ENCODE measurements at places on chromosomes 1 and 21.

- no peak for DNase-seq
These were observed 107.6 kb downstream of the GLUL start for GRCh38 chr1:182283746-182284544.

DNA sequence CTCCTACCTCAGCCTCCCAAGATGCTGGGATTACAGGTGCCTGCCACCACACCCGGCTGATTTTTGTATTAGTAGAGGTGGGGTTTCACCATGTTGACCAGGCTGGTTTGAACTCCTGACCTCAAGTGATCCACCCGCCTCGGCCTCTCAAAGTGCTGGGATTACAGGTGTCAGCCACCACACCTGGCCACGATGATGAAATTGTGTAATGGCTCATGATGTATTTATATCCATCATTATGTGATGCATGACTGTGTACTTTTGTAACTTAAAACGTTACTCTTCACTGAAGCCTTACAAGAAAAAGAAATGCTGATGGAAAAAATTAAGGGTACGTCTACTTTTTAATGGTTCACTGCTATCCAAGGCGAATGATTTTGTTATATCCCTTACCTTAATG is 7.5 kb downstream of the TARDBP start:
- no peak for DNase-seq

DNA sequence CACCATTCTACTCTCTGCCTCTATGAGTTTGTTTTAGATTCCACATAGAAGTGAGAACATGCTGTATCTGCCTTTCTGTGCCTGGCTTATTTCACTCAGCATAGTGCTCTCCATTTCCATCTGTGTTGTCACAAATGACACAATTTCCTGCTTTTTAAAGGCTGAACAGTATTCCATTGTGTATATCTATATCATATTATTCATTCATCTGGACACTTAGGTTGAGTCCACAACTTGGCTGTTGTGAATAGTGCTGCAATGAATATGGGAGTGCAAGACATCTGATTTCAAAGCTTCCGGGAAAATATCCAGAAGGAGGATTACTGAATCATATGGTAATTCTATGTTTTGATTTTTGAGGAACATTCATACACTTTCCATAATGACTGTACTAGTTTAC is 20.1 kb upstream of the DONSON start:
- no peak for DNase-seq

GRCh38 chr1:117760069-117760468 is 154.2 kb downstream of the TENT5C start:
- DNase-seq: no peak

- DNase-seq: peak; percentile 67
These were observed 110.5 kb downstream of the COLGALT2 start for GRCh38 chr1:183926983-183927382.

DNA sequence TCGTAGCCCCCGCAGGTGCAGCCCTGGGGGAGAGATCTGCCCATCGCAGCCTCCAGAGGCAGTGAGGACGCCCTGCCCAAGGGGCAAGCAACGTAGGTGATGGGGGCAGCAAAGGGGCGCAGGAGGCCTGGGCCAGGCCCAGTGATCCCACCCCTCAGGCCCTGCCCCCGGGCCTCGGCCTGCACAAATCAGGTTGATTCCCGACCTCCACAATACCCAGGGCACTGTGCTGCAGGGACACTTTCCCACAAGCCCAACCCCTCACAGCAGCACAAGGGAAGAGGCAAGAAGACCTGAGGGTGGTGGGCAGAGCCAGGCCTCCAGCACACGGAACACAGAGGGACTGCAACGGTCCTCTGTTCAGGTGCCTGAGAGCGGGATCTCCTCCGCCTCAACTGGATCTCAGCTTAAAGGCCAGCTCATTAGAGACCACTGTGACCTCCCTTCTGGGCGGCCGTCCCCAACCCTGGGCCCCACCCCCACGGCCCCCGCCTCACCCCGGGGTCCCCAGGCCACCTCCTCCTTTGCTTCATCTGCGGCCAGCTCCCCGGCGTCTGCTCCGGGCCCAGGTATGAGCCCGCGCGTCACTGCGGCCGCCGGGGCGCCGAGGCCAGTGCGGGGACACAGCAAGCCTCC is 812 bp upstream of the ARF1 start:
- peak; percentile 23 for DNase-seq

GRCh38 chr1:112461200-112461871 is 47.4 kb upstream of the WNT2B start:
- no peak for DNase-seq

GRCh38 chr1:1989789-1990188 is 13.8 kb downstream of the CFAP74 start:
- DNase-seq: peak; percentile 35

DNA sequence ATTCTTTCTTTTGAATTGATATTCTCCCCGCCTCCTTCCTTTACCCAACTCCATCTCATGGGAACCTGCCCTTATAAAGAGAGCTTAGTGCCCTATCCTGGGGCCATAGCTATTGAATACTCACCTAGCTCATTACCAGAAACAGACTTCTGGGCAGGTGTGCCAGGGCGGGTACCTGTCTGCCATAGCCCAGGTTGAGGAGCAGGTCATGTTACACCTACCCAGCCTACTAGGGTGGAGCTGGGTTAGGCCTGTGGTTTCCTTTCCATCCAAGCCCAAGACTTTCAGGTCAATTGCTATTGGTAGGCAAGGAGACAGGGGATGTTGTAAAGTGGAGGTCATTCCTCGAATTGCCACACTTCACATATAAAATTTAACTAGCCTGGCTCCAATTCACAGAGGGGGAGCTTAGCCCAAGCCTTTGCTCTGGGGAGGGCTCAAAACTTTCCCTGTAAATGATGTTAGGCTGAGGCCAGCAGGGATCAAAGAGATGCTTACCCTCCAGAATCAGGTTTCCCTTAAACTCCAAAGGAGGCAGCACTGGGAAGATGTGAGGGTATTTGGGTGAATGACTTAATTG is 87.1 kb upstream of the IPO9 start:
- DNase-seq: peak; percentile 64

DNA sequence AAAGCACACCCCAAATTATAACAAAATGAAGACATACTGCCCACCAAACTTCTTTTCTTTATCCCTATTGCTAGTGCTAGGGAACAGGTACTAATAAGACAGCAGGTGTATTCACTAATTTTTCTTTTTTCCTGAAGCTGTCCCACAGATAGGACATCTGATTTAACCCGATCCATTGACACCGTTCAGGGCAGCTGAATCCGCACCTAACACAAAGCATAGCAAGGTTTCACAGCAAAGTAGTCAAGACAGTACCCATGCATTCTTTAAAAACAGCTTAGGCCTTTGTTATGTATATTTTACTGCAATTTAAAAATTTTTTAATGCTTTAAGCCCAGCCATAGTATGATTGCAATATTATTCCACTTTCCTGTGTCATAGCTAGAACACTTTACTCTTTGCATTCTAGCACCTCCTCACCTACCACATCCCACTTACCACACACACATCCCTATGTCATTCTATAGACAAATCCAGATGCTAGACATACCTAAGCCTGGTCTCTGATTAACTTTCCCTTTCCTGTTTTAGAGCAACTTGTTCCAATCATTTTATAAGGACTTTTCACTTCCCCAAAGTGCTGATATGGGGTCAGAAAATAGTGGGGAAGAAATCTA is 40.4 kb downstream of the GATAD2B start:
- DNase-seq: no peak

DNA sequence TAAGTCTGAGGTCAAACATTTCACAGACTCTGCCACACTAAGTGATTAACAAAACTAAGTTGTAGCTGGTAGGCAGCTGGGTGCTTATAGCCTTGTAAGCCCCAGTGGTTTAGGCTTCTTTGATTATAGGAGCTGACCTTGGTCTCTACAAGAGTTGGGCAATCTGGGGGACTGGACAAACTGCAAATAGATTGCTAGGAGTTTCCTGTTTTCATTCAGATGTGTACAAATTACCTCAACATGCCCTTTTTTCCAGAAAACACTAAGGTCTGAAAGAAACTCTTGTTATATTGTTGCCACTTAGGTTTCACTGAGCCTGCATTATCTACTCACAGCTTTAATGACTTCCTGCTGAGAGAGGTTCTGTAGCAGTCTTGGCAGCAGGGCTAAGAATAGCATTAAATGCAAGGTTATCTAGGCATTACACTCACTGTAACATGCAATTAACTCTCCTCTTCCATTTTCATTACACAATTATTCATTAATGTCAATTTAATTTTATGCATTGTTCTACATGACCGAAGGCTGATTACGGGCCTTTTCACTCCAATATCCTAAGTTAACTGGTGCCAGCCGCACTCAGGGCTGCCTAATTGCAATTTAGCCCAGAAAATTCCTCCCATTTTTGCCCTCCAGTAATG is 314.0 kb downstream of the LMO4 start:
- DNase-seq: peak; percentile 9

DNA sequence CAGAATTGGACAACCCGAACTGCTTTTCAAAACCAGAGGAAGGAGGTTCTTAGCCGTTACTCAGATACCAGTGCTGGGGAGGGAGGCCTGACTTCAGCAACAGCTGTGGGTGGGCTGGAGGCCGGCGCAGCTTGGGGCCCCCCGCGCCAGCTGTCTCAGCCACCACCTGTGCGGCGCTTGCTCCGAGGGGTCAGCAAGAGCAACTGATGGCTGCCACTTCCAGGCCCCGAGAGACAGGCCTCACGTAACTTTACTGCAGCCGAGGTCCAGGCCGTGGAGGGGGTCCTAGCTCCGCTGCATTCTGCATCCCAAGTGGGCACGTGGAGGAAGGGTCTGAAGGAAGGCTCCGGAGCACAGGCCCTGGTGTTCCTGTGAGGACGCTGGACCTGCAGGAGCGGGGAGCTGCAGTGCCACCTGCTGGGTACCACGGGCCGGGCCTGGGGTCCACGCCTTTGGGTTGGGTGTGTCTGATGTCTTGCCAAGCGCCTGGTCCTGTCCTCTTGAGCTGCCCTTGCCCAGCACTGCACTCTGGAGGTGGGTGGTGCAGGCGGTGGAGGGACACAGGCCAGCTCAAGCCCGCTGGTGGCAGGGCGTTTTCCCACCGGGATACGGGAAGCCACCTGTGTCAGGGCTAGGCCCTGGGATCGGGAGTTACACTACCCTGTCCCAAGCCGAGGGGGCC is 9.8 kb downstream of the THAP3 start:
- DNase-seq: peak; percentile 36

- no peak for DNase-seq
These were observed 8.6 kb downstream of the BEND5 start for GRCh38 chr1:48767975-48768510.

DNA sequence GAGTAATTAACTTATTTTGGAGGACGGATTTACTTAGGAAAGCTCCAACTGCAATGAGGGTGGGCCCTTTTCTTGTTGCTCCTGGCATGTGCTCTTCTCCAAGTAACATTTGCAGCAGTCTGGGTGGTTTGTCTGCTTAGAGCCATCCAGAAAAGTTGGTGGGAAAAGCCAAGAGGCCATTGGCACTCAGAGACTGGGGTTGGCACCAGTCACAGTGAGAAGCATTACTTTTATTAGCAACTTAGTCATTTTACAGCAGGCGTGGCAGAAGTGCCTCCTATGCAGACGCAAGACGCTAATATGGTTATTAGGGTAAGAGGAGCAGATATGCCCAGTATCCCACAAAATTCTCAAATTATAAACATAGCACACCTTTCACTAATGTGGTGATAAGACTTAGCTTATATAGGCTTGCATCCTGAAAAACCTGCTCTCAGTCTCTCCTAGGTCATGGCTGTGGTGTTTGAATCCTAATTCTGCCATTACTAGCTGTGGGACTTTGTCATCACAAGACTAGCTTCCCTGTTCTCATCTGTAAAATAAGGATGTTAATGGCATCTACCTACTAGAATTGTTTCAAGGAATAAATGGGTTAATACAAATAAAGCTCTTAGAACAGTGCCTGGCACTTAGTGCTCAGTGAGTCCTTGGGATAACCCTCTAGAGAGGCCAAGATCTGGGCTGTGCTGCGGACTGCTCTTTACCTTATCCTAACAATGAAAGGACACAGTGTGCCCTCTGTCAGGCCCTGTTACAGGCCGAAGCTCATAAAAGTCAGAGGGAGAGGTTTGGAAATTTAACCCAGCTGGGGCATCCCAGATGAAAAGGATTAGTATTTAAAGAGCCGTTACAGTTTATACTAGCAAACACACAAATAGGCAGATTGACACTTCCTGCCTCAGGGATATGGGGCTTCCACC is 154.6 kb downstream of the ROR1 start:
- no peak for DNase-seq

DNA sequence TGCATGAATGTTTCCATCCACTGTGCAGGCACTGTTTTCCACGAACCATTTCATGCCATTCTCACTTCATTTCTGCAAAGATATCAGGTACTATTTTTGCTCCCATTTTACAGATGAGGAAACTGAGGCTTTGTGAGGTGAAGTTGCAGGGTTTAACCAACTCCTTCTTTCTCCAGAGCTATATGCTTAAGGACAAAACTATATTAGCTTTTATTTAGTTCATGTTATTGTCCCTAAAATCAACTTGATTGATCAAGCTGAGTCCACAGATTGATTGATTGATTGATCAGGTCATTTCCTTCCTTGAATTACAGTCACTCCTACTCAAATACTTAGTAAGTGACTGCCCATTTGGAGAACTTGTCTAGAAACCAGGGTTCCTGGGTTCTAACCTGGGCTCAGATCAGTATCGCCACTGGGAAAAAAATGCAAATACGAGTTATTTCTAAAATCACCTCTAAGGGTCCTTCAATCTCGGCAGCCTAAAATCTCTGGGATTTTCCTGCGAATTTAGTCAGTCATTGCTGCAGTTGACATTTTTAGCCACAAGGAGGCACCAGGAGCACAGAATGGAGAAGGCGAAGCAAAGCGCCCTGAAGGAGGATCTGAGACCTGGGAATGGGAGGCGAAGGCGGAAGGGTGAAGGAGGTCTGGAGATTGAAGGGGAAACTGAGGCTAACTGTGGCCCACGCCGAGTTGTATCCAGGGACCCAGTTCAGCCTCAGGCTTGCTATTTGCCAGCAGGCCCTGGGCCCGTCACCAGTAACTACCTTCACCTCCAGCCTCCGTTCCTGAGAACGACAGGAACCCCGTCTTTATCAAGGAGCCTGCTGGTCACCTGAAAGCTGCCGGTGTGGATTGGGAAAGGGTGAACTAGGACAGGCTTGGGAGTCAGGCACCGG is 14.3 kb upstream of the MUL1 start:
- DNase-seq: peak; percentile 79

GRCh38 chr21:18104802-18105201 is 139.8 kb upstream of the CHODL start:
- no peak for DNase-seq

DNA sequence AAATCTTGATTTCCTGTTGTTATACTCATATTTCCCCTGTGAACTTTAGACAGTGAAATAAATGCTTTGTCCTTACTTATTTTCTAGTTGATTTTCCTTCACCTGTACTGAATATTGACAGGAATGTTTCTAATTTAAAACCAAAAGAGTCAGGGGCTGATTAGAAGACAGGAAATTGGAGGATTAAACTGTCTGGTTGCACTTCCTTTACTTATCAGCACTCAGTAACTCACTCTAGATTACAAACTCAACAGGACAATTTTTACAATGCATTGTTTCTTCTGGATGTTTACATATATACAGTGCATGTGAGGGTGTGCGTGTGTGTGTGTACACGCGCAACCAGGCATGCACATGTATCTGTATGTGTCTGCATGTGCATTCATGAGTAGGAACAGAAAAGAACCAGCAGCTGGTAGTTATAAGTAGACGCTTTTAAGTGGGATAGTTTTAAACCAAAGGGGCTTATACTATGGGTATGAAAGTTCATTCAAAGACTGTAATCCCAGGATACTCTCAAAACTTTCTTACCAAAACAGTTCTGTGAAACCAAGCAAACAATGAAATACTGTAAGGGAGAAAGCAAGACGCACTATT is 212.0 kb upstream of the NFIA start:
- DNase-seq: no peak

Measured in EH (cell line).